Hematopoietic multipotent progenitor cell treated with erythropoietin and hydrocortisone succinate and interleukin-3 and kit ligand, for 4 days (in vitro differentiated cells): ENCODE measurements at places on chromosomes 16 and 17.

DNA sequence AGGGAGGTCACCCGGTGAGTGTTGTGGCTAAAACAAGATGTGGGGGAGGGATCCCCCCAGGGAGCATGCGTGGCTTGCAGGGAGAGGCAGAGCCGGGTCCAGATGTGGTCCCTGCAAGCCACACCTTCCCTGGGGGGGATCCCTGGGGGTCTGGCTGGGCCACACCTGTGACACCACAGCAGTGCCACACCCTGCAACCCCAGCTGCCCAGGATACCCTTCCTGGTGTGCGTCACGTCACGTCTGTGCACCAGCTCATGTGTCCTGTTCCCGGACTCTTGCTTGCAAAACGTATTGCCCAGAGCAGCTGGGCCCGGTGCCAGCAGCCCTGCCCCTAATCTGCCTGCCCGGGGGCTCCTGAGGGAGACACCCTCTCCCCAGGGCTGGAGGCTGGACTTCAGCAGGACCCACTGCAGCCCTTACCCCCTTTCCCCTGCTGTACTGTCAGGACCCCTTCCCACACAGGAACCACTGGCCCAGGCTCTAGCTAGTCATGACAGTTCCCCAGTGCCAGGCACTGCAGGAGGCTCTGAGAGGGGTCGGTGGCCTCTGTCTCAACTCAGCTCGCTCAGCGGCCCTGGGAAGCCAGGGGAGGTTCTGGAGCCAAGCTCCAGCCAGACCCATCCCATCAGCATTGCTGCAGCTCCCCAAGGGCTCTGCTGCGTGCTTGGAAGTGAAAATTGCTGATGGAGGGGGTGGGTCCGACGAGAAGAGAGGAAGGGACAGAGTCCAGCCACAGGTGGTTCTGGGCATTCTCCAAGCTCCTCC is 25.8 kb upstream of the ACSF3 start:
- no peak for DNase-seq

DNA sequence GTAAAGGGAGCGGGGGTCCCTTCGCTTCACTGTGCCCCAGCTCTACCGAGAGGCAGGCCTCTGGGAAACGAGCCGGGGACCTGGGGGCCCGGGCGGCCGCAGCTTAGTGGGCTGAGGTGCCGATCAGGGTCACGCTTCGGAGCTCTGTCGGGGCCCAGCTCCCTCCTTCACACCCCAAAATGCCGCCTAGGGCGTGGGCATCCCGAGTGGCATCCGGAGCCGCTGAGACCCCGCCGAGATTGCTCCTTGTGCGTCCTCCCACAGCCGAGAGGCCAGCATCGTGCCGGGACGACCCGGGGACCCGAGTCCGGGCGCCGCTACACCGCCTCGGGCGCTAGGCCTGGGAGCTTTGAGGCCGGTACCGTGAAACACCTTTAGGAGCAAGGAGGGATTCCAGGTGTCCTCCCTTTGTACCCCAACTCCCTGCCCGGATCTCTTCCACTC is 1.3 kb downstream of the SALL1 start:
- DNase-seq: no peak

GRCh38 chr17:56866496-56866895 is 32.5 kb downstream of the DGKE start:
- peak; percentile 47 for DNase-seq

- no peak for DNase-seq
These were observed 106.9 kb downstream of the SYCE1L start for GRCh38 chr16:77306075-77306474.

DNA sequence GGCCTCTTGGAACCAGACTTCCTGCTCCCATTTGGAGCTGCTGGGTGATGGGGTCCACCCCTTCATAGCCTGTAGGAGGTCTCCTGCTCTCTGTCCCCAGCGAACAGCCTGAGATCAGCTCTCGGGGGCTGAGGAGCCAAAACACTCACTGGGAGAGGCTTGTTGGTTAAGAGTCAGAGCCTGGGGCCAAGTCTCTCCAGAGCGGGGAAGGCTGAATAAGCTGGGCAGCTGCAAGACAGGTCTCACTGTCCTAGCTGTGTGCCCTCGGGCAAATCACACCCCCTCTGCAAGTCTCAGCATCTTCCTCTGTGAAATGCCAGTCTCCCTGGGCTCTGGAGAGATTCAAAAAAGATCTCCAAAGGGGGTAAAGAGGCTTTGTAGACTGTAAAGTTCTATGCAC is 174.6 kb downstream of the WSCD1 start:
- DNase-seq: no peak

GRCh38 chr16:57503366-57503765 is 17.1 kb upstream of the DOK4 start:
- no peak for DNase-seq

- DNase-seq: no peak
These were observed 293.2 kb upstream of the MON1B start for GRCh38 chr16:76897816-76898215.

GRCh38 chr17:76124582-76125390 is 16.3 kb downstream of the FOXJ1 start:
- peak; percentile 52 for DNase-seq

DNA sequence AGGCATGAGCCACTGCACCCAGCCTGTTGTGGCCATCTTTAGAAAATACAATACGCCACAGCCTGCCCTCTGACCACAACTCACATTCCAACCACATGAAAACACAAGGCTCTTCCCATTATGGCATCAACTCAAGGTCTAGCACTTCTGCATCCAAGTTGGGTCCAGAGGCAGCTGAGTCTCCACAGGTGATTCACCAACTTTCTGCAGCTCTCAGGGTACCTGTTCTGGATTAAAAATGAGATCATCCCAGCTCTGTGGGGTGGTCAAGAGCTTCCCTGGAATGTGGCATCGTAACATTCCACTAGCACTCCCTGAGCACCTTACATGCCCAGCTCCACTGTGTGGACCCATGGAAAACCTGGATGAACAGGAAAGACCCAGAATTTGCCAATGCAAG is 9.9 kb upstream of the GUCY2D start:
- no peak for DNase-seq

GRCh38 chr16:80027007-80027965 is 426.7 kb upstream of the MAF start:
- peak; percentile 79 for DNase-seq

GRCh38 chr17:57782647-57783337 is 37.7 kb upstream of the CCDC182 start:
- DNase-seq: no peak

- DNase-seq: no peak
These were observed 212.6 kb upstream of the GSE1 start for GRCh38 chr16:85400305-85401205.

- no peak for DNase-seq
These were observed 276.6 kb upstream of the TNRC6C start for GRCh38 chr17:77681861-77682260.

DNA sequence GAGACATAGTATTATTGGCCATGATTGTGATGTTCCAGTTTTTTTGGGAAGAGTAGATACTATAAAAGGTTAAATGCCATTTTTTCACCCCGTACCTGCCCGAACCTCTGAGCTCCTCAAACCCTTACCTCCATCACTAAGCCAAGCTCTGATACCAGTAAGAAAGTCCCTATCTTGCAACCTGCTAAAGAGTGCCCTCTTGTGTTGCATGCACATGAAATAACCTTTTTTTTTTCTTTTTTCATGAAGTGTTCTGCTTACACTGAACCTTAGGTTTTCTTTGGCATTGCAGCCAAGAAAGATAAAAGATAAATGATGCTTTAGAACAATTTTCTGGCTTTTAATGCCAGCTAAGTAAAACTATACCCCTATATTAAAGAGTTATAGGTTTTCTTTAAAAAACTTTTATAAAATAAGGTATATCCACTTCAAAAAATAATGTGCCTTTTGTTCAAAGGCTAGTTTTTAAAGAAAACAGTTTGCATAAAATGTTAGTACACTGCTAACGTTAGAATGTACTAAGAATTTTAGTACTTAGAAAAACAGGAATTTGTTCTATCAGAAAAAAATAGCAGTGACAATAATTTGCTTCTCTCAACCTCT is 295.3 kb upstream of the PMFBP1 start:
- DNase-seq: peak; percentile 73

- DNase-seq: no peak
These were observed 222.9 kb downstream of the PRKCA start for GRCh38 chr17:66525338-66525737.

DNA sequence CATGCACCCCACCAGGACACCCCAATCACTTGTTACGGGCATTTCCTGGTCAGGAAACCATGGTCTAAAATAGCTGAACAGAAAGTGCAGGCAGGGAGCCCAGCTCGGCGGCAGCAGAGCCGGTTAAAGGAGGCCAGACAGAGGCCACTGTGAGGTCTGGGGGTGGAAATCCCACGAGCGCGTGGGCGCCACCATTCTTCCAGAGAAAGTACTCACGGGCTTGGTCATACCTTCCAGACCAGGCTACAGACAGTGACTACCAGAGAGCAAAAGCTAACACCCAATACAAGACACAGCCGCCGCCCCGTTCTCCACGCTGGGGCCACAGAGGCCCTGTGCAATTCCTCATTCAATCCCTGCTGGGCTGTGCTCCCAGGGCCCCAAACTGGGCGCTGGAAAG is 11.9 kb downstream of the CEP131 start:
- peak; percentile 37 for DNase-seq

GRCh38 chr17:40559954-40560591 is 5.2 kb downstream of the CCR7 start:
- peak; percentile 90 for DNase-seq

GRCh38 chr17:41657936-41658335 is 30.7 kb upstream of the EIF1 start:
- DNase-seq: no peak

DNA sequence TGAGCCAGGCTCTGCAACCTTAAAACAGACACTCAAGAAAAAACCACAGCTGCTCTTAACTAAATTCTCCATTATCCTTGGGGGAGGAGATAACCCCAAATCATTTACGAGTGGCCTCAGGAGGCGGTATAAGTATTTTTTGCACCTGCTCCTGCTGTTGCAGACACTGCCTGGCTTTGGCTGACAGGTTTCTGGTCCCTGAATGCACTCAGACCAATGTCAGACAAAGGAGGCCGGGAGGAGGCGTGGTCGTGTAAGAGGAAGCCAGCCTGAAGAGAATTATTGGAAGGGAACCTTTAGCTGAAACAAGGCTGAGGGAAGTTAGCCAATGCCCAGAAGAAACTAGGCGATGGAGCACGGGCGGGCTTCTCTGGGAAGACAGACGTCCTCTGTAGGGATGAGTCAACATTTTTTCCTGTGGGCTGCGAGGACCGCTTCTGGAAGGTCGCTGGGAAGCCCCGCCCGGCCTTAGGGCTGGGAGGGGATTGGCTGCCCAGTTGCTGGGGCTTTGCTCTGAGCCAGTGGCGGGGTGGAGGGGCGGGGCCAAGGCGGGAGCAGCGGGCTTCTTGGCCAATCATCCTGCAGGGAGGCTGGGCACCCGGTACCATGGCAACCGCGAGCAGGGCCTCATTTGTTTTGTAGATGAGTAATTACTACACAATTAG is 82.3 kb downstream of the CCDC182 start:
- DNase-seq: peak; percentile 79

- no peak for DNase-seq
These were observed 19.3 kb downstream of the MYLK3 start for GRCh38 chr16:46728806-46729205.

- DNase-seq: no peak
These were observed 23.6 kb downstream of the SCPEP1 start for GRCh38 chr17:57001541-57001940.

- no peak for DNase-seq
These were observed 139.6 kb downstream of the CDK5R1 start for GRCh38 chr17:32626379-32626791.

- DNase-seq: peak; percentile 49
These were observed 554 bp downstream of the MTSS2 start for GRCh38 chr16:70685061-70685937.

GRCh38 chr16:86680661-86681030 is 102.3 kb downstream of the FOXL1 start:
- DNase-seq: no peak

GRCh38 chr17:38735161-38735997 is 5.2 kb downstream of the CISD3 start:
- DNase-seq: peak; percentile 70

- DNase-seq: no peak
These were observed 992 bp downstream of the GP2 start for GRCh38 chr16:20326321-20326720.

DNA sequence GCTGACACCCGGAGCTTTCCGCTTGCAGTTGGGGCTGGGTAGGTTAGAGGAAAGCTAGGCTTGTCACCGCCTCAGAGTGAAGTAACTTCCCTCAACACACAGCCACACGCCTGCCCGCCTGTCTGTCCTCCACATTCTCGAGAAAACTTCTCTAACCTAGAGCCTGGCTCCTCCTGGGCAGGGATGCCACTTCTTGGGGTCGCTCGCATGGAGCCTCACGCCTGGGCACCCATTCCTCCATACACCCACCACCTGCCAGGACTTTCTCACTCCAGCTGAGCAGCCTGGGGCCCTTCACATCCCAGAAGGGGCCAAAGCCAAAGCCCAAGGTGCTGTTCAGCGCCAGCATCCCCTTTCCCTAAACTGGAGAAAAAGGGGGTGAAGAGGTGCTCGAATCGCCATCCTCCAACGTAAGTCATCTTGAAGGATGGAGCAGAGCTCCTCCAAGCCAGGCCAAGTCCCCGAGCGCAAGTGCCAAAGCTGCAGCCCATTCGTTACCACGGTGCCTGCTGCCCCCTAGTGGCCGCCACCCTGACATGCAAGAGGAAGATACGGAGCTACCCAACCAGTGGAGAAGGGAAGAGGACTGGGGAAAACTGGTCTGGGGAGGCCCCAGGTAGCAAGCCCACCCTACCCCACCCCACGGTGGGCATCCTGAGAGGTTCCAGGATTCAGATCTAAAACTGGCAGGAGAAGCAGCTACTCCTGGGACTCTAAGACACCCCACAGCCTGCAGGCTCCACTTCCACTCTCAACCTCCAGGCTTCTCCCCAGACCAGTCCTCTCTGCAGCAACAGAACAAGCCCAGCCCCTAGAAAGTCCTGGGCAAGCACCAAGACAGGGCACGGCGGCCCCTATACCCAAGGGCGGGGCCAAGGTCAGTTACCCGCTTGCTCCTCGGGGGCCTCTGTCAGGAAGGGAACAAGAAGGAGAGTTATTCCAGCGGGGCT is 63.1 kb downstream of the MYO18A start:
- peak; percentile 83 for DNase-seq

DNA sequence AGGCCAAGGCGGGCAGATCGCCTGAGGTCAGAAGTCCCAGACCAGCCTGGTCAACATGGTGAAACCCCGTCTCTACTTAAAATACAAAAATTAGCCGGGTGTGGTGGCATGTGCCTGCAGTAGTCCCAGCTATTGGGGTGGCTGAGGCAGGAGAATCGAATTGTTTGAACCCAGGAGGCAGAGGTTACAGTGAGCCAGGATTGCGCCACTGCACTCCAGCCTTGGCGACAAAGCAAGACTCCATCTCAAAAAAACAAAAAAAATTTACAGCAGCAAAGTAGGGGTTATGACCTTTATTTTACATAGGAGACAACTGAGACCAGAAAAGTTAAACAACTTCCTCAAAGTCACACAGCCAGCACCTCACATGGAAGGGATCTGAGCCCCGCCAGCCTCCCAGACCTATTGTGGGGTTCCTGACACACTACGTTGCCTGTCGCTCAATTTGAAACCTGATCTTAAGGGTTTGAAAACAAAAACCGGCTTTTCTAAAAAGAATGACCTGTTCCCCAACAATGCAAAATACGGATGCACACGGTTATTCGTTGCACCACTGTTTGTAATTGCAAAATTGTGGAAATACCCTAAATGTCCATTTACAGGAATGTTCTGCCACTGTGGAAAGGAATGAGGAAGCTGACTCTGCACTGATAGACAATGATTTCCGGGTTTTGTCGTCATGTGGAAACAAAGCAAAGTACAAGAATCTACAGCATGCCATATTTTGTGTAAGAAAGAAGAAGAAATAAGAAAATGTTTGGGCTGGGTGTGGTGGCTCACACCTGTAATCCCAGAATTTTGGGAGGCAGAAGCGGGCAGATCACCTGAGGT is 77.2 kb downstream of the CNGB1 start:
- DNase-seq: peak; percentile 63

- no peak for DNase-seq
These were observed 3.6 kb downstream of the TNFRSF17 start for GRCh38 chr16:11968577-11968976.
